Activated naive CD4-positive, alpha-beta T cell treated with Interleukin-2 at 50 U/mL for 16 hours (primary cell): ENCODE measurements at places on chromosomes 2 and 18.
A peak's percentile ranks its signal among the peaks of the same experiment; 100 is the strongest.

GRCh38 chr2:218382785-218383184, 712 bp downstream of the SLC11A1 start:
- DNase-seq = no peak

- no peak for DNase-seq
Observed at GRCh38 chr18:74416124-74416523, 41.0 kb downstream of the DIPK1C start.

GRCh38 chr2:194819367-194819766, 837.7 kb upstream of the SLC39A10 start:
- DNase-seq = no peak

- DNase-seq = no peak
Observed at GRCh38 chr2:134253117-134253704, 661 bp upstream of the MGAT5 start.

DNA sequence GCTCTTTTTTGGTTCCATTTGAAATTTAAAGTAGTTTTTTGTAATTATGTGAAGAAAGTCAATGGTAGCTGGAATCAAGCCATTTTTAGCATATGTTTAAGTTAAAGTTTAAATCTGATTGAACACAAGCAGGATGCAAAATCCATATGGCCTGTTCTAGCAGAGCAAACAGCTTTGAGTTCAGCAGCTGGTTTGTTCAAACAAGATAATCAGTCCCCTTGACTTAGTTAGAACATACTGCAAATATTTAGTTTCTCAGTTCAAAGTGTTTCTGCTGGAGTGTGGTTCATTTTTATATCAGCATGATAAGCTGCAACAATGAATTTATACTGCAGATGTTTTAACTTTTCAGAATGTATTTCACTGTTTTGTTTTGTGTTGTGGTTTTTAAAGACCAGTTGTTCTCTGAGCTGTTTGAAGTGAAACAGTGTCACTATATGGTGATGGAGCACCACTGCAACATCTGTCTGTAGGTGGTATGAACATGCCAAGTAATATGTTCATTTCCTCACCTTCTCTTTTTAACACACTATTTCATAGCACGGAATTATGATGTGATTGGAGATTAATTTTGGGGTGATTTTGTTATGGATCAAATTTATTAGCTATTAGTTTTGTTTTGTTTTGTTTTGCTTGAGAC, 125.3 kb downstream of the COL4A4 start:
- DNase-seq = no peak

DNA sequence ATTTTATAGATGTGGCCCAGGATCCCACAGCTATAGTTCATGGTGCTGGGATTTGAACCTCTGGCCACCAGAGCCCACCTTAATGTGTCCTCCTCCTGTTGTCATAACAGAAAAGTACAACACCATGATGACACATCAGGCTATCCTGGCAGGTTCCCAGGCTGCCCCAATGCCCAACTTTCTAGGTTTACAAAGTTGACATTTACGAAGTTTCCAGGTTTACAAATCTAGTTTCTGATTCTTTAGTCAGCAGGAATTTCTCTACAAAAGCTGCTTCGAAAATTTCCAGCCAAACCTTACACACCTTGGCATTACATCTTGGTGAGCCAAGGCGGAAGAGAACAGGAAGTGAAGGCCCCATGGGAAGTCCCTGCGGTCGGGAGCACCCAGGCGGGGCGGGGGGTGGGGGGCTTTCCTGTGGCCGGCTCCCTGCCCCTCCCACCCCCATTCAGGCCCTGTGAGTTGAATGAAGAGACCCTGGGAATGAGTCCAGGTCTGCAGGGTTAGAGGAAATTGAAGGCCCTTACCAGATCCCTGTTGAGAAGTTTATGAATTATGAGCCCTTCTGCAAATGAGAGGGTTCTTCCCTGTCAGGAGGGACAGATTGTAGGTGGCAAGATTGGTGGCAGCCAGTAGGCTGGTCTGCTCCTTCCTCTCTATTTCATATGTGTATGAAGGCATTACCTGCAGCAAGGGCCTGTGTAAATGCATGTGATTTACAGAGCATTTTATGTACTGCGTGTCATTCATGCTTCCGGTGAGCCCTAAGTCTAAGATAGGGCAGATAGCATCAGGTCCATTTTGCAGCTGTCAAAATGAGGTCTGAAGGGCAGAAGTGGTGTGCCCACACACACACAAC, 11.1 kb upstream of the IL1RN start:
- DNase-seq = no peak

DNA sequence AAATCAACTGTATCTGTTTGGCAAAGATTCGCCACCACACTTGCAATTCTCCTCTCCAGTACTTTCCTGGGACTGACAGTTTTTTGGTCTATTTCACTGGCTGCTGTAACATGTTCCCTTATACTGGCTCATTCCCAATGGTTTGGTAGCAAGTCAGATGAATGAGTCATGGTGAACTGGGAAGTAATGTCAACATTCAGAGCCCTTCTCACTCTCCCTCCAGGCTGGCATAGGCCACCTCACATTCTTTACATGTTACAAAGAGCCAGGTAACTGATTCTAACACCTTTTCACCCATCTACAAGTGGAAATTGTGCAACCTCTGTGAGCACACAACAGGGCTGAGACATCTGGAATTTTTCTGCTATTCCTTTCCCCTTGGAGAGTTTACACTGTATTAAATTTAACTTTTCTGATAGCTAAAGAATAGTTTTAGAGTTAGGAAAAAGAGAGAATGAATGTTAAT, 111.3 kb upstream of the TLK1 start:
- no peak for DNase-seq

DNA sequence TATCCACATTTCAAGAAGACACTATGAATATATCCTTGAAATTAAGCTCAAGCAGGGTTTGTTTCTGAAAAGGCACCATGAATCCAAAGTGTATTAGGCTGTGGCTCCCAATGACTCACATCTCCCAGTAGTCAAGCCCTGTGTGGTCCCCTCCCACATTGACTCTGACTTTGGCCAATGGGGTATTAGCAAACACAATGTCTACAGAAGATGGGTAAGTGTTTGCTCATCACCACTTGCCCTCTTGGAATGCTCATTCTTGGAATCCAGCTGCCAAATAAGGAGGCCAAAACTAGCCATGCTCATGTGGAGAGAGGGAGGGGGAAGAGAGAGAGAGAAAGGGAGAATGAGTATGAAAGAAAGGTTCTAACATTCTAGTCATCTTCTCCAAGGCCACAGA, 490.0 kb downstream of the TXNL1 start:
- no peak for DNase-seq

DNA sequence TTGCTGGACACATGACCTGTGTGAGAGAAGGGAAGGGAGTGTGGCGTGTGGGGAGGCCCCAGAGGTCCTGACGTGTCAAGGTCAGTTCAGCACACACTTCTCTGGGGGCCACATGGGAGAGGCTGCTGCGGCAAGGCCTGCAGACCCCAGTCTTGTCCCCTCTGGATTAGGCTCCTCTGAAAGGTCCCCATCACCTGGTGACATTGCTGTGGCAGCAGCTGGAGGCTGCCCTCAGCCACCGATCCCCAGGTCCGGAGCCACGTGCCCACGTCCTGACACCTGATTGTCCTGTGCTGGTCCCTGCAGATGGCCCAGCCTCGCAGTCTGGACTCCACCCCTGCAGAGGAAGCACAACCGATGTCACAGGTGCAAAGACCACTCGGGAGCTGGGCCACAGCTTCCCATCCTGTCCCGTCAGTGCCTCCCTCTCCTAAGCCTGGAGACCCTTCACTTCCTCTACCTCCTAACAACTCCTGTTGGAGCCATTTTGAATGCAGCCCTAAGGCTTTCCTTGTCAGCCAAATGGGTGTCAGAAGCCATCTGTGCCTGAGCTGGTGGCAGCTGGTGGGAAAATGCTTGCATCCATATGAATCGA, 12.7 kb downstream of the TMEM177 start:
- no peak for DNase-seq

- DNase-seq = no peak
Observed at GRCh38 chr2:127004893-127005600, 101.9 kb downstream of the BIN1 start.

DNA sequence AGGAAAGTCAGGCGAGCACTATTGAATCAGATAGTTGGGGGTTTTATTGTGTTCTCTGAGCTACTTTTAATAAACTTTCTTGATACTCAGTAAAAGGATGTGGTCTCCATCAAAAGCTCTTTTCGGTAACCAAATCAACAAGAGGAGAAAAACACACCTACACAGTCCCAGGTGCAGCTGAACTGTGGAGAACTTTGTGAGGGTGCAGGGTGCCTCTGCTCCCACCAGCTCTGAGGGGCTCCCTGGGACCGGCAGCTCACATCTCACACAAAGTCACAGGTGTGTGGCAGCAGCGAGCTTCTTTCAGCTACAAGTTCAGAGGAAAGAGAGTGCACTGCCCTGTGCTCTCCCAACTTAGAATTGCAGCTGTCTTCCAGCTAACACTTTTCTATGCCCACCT, 650.4 kb downstream of the RNF144A start:
- DNase-seq = peak; percentile 59

- no peak for DNase-seq
Observed at GRCh38 chr2:126788113-126788512, 110.6 kb upstream of the TEX51 start.

- no peak for DNase-seq
Observed at GRCh38 chr18:5415031-5415430, 119.5 kb upstream of the ZBTB14 start.

- DNase-seq = no peak
Observed at GRCh38 chr2:222194669-222195068, 104.1 kb downstream of the PAX3 start.

- peak; percentile 89 for DNase-seq
Observed at GRCh38 chr2:85418132-85419008, at the start of gene SH2D6. TSS of gene SH2D6 (plus strand) at chr2:85418714. CDS start at chr2:85429466, 10,752 bp downstream.

GRCh38 chr18:73719611-73720010, 428.0 kb downstream of the FBXO15 start:
- DNase-seq = no peak

- no peak for DNase-seq
Observed at GRCh38 chr18:66872277-66872676, 268.4 kb upstream of the CDH19 start.

- no peak for DNase-seq
Observed at GRCh38 chr2:69034122-69034521, 21.1 kb downstream of the ANTXR1 start.

DNA sequence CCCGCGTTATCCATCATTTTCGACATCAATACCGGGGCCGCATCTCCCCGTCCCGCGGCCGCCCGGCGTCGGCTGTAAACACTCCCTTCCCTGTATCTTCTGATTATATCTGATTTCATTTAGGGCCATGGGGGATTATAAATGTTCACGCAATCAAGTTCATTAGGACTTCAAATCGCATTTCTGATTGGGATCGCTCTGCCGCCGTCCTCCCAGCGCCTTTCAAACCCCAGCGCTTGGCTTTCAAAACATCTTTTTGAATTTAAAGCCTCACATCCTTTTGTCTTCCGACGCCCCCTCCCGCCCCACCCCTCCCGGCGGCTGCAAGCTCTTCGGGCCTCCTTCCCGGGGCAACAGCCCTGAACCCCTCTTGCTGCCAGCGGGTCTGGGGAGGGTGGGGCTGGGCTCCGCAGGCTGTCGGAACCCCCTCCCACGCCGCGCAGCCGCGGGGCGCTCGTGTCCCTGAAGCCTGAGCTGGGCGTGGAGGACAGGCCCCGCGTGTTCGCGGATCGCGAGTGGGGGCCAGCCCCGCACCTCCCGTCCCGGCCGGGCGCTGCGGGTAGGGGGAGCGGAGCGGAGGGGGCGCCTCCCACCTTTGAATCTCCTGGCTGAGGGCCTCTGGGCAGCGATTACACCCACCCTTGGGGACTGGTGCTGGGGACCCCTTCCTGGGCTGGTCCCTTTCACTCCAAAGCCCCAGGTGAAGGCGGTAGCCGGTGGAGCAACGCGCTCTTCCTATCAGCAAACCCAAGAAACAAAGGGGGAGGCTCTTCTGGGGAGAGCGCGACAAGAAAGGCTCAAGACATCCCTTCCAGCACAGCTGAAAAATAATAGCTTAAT, 11.3 kb upstream of the GBX2 start:
- no peak for DNase-seq

GRCh38 chr18:48918660-48919456, 31.9 kb downstream of the SMAD7 start:
- no peak for DNase-seq

DNA sequence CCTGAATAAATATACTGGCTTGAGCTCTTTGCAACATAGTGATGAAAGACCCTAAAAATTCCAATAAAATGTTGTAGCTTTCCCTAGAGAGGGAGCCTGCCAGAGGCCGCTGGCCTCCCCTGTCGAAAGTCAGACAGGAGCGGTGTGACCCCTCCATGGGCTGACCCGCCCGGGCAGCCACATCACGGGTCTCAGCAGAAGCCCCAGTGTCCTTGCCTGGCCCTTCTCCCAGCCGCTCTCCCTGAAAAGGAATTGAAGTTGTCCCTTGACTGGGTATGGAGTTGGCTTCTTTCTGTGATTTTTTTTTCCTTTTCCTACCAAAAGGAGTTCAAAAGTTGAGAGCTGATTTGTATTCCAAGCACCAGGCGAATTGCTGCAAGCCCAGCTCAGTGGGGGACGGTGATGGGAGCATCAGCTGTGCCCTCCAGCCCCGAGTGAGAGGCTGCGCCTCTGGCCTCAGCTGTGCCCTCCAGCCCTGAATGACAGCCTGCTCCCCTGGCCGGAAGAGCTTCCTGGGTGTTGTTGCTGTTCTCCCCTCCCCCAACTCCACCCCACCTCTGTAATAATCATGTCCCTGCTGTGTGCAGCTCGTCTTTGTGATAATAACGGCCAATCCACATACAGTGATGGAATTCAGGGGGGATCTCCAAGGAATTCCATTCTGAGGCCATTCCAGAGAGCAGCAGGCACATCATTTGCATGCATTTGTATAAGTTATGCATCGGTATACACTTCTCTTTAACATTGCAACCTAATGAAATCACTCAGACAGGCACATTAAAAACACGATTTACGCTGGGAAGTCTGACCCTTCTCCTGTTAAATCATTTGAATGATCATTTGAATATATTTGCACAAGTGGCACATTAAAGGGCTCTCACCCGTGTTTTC, 501.0 kb downstream of the EIPR1 start:
- no peak for DNase-seq

GRCh38 chr2:55224761-55225261, 7.3 kb downstream of the CLHC1 start:
- DNase-seq = no peak

DNA sequence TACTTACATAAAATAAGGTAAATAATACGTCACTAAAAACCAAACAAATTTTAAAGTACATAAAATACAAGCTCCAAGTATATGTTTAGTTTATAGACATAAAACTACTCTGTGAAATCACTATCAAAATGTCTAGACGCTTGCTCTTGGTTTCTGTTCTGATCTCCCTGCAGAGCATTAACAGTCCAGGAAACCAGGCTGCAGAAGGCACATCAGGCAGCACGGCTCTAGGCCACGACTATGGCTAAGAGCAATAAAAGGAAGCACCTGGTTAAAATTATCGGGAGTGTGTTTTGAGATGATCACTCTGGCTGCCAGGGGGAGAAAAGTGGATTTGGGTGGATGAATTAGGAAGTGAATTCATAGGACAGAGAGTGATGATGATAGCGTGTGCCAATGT, 196.0 kb upstream of the SPHKAP start:
- no peak for DNase-seq

- no peak for DNase-seq
Observed at GRCh38 chr18:363301-364085, 95.6 kb upstream of the THOC1 start.

- peak; percentile 76 for DNase-seq
Observed at GRCh38 chr2:10654069-10654468, 35.7 kb downstream of the NOL10 start.
